Renal cortical epithelial cell (primary cell): ENCODE measurements at places on chromosomes 16 and 17.

DNA sequence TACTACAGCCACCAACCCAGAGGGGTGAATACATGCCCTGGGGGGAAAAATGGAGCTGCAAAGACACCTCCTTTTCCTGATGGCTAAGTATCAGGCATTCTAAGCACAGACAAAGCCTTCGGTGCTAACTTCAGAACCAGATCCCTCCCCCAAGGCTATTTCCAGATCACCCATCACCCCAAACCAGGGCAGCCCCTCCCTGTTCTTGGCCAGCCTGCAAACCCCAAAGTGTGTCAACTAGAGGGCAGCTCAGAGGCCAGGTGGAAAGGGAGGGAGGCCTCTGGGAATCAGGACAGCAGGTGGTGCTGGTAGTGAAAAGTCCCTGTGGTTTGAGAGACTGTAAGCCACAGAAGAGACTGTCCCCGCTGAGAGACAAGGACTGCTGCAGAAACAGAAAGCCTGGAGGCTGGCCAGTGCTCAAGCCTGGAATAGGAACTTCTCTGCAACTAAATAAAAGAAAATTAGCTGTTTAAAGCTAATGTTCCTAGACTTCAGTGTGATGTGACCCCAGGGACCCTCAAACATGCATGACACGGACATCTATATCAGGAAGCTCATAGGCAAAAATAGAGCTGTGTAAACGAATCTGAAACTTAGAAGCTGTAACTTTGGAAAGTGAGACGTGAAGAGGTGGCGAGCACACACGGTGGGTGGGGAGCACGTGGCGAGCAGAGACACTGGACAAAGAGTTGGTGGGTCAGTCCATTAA, 9.1 kb downstream of the TUBG1 start:
- DNase-seq, result peak; percentile 38

DNA sequence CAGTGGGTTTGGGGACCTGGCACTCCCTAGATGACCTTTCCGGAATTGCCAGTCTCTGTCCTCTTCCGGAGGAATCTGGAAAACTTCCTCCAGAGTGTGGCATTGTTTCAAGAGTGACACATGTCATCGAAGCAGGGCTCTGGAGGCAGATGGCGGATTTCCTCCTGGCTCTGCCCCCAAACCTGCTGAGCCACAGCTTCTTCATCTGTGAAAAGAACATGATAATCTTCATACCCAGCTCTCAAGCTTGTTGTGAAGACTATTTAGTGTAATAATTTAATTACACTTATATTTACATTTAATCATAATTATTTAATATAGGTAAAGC, 19.7 kb upstream of the TEX2 start:
- DNase-seq, result no peak

DNA sequence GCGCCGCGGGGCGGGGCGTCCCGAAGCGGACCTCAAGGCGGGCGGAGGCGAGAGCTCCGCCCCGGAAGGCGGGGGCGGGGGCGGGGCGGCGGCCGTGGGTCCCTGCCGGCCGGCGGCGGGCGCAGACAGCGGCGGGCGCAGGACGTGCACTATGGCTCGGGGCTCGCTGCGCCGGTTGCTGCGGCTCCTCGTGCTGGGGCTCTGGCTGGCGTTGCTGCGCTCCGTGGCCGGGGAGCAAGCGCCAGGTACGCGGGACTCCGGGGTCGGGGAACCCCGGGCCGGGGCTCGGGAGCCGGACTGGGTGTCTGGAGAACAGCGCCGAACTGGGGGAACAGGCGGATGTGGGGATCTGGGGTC, at the start of gene TNFRSF12A:
TSS of gene TNFRSF12A (plus strand) at position 122 of the 357 bp plus-strand sequence. CDS start at position 152, 30 bp downstream.
- DNase-seq, result peak; percentile 36

DNA sequence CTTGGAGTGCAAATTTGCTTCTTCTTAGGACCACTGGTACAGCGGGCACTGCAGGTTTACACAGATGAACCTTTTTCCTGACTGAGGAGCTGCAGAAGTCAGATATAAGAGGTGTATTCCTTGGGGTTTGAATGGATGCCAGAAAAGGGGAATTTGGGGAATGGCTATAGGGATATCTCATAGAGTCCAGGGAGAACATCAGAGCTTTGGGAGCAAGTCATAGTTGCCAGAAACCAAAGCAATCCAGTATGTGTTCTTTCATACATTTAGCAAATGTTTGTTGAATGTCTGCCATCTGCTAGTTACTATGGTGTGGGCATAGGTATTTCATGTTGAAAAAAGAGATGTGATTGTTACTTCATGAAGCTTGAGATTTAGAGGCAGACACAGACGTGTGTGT, 46.8 kb downstream of the MAP2K4 start:
- no peak for DNase-seq

GRCh38 chr16:69483611-69484010, 59.2 kb downstream of the CYB5B start:
- no peak for DNase-seq

DNA sequence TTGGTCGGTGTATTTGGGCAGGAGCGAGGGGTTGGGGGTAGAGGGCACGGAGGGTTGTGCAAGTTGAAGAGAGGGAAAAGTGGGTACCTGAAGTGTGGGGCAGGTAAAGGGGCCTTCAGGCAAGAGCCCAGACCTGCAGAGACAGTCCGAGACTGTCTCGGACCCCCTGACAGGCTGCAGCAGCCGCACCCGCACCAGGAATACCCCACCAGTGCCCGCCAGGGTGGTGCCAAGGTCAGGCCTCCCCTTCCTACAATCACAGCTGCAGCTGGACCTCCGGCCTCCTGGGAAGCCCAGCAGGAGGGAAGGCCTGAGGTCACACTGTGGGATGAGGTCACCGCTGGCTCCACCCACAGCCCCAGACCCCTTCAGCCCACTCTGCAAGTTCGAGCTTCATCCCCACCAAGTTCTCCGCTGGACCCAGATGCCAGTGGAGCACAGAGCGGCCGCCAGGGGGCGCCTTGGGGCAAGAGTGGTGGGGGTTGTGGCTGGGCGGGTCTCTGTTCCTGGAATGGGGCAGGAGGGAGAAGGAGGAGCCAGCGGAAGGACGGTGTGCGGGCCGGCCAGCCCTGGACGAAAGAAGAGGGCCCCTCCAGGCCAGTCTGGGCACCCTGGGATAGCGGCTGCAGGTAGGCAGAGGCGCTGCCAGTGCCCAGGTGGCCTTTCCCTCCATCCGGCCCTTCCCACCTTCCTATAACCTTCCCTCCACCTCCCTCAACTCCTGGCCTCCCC, at the start of gene HSD3B7:
TSS of gene HSD3B7 (plus strand) at position 539 of the 732 bp plus-strand sequence. CDS start 452 bp downstream, outside the sequence.
- DNase-seq, result peak; percentile 43

- peak; percentile 50 for DNase-seq
Observed at GRCh38 chr17:81057079-81057730, 22.3 kb downstream of the BAIAP2 start.

DNA sequence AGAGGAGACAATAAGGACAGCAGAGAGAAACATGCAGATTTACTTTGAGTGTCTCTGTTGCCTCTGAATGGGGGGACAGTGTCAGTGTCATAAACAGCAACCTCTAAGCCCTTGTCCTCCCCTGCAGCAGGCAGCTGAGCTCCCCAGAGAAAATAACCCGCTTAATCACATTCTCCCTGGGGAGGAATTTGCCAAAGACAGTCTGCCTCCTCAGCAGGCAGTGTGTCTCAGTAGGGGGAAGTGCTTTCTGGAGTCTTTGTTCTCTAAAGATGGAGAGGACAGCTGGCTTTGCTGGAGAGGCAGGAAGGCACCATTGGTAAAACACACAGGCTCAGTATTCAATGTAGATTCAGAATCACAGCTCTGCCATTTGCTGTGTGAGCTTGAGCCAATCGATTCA, 16.1 kb downstream of the TEKT5 start:
- no peak for DNase-seq

GRCh38 chr17:57040571-57040970, 44.5 kb upstream of the AKAP1 start:
- no peak for DNase-seq

- peak; percentile 72 for DNase-seq
Observed at GRCh38 chr17:50593321-50593720, 32.8 kb downstream of the CACNA1G start.

- no peak for DNase-seq
Observed at GRCh38 chr16:48087639-48088038, 68.2 kb downstream of the ABCC12 start.

DNA sequence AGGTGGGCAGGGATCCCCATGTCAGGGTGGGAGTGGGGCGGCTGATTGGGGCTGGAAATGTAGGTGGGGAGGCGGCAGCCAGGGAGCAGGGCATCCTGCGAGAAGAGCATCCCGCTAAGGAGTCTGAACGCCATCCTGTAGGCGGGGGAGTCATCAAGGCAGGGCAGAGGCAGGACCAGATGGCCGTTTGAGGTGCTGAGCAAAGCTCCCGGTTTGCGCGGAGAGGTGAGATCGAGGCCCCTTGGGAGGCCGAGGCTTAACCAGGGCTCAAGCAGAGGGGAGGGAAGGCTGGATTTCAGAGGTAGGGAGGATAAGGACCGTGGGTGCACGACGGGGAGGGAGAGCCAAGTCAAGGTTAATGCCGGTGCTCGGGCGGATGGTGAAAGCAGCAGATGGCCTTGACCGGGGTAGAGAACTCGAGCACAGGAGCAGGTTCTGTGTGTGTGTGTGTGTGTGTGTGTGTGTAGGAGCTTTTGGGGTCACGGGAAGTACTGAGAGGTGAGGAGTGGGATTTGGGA, 472 bp upstream of the NME2 start:
- peak; percentile 6 for DNase-seq

- no peak for DNase-seq
Observed at GRCh38 chr16:28108590-28109247, 45.2 kb upstream of the GSG1L start.

GRCh38 chr17:45231481-45232116, 9.9 kb downstream of the FMNL1 start:
- DNase-seq, result no peak

DNA sequence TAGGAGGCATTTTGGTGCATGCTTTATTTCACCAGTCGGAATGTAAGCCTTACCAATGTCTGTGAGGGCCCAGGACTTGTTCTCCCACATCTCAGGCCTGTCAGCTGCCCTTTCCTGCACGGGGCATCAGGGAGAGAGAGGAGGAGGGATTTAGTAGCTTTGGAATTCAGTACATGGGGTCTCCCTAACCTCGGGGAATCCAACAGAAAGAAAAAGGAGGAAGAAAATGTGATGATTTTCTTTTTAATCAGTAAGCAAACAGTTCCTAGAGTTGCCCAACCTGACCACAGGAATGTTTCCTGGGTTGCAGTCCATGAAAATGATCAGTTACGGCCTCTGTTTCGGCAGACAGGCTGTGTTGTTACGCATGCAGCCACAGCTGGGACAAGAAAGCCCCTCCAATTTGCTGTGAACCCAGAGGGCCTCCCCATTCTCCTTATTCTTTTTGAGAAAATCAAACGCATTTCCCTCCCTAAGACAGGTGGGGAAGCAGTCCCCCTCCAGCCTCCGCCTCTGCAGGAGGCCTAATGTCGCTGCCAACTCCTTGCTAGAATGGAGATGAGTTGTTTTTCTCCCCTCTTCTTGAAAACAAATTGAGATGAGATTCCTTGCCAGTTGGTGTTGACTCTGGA, 53.1 kb upstream of the TANGO6 start:
- peak; percentile 98 for DNase-seq

DNA sequence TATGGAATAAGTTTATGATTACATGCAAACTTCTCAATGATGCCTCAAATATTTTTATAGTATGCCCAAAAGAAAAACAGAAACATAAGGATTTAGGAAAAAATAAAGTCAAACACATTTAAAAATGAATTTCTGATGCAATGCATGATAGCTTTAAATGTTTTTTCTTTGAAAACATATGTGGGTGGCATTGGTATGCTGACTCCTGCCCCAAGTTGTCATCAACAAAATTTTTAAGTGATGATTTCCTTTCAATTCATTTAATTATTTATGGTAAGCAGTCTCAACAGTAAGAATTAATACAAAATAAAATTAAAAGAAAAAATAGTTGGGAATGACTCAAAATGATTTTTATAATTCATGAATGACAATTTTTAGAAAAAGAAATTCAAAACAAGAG, 104.9 kb downstream of the CEP112 start:
- no peak for DNase-seq

GRCh38 chr17:2057760-2058585, 3.1 kb downstream of the HIC1 start:
- DNase-seq, result no peak

- peak; percentile 21 for DNase-seq
Observed at GRCh38 chr17:6070913-6071511, 833 bp downstream of the WSCD1 start.

GRCh38 chr16:67237396-67238277, 9.6 kb downstream of the FHOD1 start:
- no peak for DNase-seq

GRCh38 chr16:10093576-10093975, 88.7 kb downstream of the GRIN2A start:
- DNase-seq, result no peak

GRCh38 chr16:19744670-19745069, 26.6 kb downstream of the IQCK start:
- no peak for DNase-seq

GRCh38 chr17:45022288-45022648, 29.2 kb downstream of the DCAKD start:
- DNase-seq, result no peak

GRCh38 chr17:51152766-51153209, 571 bp upstream of the NME1 start:
- peak; percentile 42 for DNase-seq

DNA sequence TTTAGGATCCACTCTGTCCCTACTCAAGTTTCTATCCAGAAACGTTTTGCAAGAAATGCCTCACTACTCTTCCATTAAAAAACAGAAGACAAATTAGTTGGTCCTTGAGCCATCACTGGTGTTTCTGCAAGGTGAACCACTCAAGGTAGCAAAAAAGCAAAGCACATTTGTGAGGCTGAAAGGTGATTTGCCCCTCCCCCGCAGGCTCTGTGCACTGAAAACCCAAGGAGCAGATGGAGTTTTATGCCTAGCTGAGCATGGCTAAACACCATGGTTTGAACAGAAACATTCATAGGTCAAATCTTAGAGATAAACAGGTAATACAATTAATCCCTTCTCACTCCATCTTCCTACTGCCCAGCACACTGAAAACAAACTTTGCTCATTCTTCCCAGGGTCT, 538.2 kb upstream of the CDH5 start:
- DNase-seq, result no peak

GRCh38 chr17:48001197-48001596, 30.3 kb downstream of the CDK5RAP3 start:
- peak; percentile 48 for DNase-seq

DNA sequence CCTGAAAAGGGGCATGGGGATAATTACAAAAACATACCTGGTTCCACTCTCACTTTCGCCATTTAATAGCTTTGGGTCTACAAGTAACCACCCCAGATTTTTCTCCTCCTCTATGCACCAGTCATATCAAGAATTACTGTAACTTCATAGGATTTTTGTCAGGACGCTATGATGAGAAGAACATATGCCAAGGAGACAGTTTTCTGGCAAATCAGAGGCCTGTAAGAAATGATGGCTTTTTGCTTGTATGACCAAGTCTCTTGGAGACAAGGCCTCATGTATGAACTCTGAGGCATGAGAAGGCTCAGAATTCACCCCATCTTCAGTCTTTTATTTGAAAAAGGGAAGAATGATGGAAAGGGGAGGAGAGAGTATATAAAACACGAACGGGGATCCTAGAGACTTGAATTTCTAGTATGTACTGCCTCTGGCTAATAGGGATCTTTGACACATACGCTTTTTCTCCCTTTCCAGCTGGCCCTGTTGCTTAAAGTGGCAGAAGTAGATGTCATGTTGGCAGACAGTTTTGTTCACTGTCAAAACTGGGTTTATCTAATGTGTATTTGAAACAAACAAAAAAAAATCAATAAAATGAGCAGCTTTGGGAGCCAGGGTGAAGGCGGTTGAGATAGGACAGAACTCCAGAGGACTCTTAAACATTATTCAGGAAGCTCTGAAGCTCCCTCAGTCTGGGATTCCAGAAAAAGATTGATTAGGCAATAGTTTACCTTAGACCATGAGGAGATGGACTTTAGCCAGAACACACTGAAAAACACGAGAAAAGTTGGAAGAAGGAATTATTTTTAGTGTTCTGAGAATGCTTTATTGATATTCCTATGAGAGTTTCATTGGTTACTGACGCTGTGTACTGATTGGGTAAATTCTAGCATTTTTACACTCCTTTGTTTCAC, 656.6 kb downstream of the WWOX start:
- DNase-seq, result no peak
